ENCODE measurements at places on chromosomes 13 and 19.
A peak's percentile ranks its signal among the peaks of the same experiment; 100 is the strongest.

GRCh38 chr13:19927117-19927748 lies 31.3 kb upstream of the ZMYM2 start:
- DNase-seq, result no peak

DNA sequence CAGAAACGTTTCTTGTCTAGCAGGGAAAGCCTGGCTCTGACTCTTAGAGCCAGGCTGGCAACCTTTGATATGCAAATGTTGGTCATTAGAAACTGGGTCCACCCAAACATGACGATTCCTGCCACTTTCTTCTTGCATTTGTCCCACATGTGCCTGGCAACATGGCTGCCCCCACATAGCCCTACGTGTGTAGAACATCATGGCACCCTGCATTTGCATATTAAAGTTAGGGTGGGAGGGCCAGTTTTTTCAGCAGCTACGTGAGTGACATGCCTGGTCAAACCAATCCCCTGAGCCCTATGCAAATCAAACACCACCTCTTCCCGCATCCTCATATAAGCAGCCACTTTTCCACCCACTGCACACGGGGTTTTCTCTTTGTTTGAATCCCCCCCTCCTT lies 95.0 kb downstream of the LIG4 start:
- no peak for DNase-seq

DNA sequence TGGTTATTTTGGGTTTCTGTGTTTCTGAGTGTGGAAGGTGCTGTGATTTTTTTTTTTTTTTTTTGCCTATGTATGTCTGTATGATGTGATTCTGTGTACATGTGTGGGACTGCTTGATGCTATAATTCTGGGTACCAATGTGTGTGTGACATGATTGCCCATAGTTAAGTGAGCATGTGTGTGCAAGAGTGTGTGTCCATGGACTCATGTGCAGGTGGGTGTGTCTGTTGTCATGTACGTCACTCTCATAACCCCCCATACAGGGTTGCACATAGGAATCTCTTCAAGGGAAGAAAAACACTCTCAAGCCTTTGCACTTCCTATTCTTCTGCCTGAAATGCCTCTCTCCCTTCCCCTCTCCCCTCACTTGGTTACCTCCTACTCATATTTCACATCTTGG lies 2.5 kb upstream of the PPP5C start:
- no peak for DNase-seq

- peak; percentile 82 for DNase-seq
Measured at GRCh38 chr13:19862481-19863313, 752 bp downstream of the ZMYM5 start.

GRCh38 chr19:7303470-7303869 lies 9.3 kb upstream of the INSR start:
- no peak for DNase-seq

DNA sequence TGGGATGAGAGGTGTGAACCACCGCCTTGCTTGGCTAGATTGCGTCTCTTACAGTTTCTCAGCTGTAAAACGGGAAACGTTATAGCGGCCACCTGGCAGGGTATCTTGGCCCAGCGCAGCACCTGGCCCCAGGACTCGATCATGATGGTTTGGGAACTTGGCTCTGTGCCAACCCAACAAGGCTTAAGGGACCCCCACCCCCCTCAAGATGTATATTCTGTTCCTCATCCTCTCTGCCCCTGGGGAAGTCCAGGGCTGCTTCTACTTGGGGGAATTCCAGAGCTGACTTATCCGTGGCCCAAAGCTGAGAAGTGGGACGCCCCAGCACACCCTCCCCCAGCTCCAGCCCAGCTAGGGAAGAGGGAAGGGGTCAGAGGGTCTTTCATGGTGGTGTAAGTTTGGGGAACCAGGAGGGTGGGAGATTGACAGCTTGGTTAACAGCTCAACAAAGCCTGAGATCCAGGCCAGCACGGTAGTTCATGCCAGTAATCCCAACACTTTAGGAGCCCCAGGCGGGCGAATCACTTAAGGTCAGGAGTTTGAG lies 695 bp downstream of the ICAM1 start:
- peak; percentile 22 for DNase-seq

- DNase-seq, result no peak
Measured at GRCh38 chr13:59651479-59651878, 512.2 kb downstream of the DIAPH3 start.

DNA sequence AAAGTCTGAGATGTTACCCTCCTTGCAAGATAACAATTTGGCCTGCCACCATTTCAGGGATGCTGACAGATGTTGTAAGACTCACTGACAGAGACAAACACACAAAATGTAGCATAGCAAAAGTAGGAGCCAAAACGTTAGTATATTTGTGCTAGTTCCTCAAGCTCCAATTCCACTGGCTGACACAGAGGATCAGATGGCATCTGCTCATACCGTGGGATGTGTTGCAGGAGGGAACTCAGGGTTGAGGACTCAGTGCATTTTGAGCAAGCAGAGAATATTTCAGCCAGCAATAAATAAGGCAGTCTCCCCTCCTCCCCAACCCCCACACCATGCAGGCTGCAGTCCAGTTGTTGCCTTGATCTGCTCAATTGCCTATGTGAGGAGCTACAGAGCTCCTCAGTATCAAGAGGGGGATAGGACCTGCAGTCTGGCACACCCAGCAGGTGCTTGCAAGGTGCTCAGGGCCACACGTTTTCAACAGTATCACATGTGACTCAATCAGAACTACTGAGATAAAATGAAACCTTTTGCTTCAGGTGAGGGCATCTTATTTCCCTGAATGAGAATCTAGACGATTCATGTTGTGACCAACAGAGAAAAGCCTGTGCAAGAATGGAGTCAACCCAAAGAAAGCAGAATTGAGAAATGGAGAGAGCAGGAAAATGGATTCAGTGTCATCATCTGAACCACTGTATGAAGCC lies 23.6 kb upstream of the LRCH1 start:
- no peak for DNase-seq

- DNase-seq, result no peak
Measured at GRCh38 chr19:55193481-55193880, 13.4 kb upstream of the SYT5 start.

- DNase-seq, result peak; percentile 31
Measured at GRCh38 chr19:41570639-41571112, 5.3 kb upstream of the CEACAM21 start.

GRCh38 chr13:75454497-75454896 lies 27.5 kb downstream of the TBC1D4 start:
- no peak for DNase-seq

GRCh38 chr13:23384111-23384510 lies 49.4 kb downstream of the SACS start:
- DNase-seq, result no peak

DNA sequence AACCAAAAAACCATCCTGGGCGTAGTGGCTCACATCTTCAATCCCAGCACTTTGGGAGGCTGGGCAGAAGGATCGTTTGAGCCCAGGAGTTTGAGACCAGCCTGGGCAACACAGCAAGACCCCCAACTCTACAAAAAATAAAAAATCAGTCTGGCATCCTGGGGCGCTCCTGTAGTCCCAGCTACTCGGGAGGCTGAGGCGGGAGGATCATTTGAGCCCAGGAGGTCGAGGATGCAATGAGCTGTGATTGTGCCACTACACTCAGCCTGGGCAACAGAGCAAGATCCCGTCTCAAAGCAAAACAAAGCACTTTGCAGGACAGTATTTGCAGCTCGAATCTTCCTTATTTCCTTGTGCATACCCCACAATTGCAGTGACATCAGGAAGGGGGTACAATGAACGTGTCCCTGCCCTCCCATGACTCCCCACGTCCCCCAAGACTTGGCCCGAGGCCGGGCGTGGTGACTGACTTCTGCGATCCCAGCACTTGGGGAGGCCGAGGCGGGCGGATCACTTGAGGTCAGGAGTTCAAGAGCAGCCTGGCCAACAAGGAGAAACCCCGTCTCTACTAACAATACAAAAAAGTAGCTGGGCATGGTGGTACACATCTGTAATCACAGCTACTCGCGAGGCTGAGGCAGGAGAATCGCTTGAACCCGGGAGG lies 870 bp downstream of the NDUFB7 start:
- DNase-seq, result no peak

GRCh38 chr13:30378191-30378590 lies 44.1 kb upstream of the UBE2L5 start:
- no peak for DNase-seq

GRCh38 chr13:107370015-107370785 lies 802.3 kb upstream of the ARGLU1 start:
- DNase-seq, result peak; percentile 10

- no peak for DNase-seq
Measured at GRCh38 chr19:9856609-9857008, 21.5 kb downstream of the PIN1 start.

DNA sequence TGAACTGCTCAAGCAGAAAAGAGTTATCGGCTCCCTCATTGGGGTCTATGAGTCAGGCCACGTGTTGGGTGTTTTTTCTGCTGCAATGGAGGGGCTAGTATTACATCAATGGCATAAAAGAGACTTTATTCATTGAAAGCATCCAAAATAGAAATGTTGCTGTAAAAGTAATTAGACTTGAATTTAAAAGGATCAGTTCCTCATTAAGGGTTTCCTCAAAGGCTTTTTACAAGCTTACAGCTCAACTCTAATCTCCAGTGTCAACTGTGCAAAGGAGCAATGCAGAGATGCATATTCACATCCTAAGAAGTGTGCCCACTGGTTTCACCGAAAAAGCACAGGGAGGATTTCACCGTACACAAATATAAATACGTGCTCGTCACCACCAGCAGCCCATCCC lies 300.3 kb downstream of the FOXO1 start:
- DNase-seq, result no peak

- DNase-seq, result peak; percentile 56
Measured at GRCh38 chr19:40610396-40611064, 9.4 kb downstream of the LTBP4 start.

GRCh38 chr19:58531034-58531840 lies 11.6 kb upstream of the ZBTB45 start:
- DNase-seq, result no peak

- no peak for DNase-seq
Measured at GRCh38 chr19:30017172-30017571, 75.1 kb downstream of the URI1 start.

DNA sequence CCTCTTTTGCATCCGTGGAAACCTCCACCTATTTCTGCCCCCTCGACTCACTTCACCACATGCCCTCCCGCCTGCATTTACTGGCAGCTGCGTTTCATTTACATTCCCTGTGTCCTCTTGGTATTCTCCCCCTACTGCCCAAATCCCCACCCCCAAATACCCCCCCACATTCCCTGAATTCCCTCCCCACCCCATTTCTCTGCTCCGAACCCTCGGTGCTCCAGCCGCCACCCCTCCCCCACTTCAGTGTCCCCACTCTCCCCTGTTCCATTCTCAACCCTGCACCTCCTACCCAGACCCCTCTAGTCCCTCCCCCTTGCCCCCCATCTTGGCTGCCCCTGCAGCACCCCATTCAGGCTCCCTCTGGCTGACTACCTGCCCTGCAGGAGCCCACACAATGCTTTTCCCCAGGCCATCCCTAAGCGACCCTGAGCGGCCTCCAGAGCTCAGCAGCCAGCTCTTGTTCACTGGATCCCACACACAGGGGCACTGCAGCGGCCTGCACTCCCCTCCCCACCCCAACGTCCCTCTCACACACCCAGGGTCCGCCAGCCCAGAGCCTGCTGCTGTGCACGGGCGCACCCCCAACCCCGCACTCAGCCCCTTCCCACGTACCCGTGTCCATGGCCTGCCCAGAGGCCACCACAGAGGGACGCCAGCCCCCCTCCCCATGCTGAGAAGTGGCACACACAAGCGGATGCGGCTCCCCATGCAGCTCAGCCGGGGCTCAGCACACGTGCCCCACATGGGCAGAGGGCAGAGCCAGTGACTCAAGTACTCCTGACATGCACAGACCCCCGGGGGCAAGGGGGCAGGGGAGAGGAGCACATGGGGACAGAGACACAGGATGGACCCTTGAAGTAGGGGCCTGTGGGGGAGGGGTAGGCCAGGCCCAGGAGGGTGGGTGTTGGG lies 26.3 kb downstream of the SHANK1 start:
- DNase-seq, result no peak

GRCh38 chr19:9981406-9982260 lies 28.7 kb downstream of the COL5A3 start:
- DNase-seq, result no peak

DNA sequence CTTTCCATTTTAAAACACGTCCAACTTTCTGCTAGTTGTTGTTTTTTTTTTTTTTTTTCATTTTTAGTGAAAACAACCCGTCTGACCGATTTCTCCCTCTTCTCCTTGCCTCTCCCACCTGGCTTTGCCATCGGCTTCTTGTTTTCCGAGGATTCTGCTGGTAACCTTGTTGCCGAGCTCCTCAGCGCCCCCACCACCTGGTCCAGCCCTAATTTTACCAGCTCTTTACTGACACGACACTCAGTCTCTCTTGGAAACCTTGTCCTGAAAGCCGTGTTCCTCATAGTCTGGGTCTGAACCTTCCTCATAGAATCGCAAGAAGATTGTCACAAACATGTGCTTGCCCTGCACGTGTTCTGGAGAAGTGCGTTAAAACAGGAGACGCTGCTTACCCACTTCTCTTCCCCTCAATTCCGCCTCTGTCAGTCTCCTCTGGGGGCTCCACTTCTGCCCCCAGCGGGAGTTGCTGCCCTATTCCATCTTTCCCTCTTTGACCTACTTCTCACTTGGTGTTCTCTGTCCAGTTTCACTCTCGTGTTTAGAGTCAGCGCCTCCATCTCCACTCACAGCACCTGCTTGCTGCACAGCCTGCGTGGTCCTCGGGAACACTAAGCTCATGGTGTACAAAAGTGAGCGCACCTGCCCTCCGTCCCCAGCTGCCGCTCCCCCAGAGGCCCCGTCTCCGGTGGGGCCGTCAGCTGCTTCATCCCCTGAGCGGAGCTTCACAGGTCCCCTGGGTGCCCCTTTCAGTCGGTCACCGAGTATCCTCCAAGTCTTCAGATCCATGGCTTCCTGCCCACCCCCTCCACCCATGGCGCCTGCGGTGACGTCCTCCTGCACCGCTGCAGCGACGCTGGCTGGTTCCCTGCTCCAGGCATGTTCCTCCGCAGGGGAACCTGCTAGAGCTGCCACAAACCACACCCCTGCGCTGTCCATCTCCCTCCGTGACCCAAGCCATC lies 65.1 kb downstream of the TM9SF2 start:
- no peak for DNase-seq

DNA sequence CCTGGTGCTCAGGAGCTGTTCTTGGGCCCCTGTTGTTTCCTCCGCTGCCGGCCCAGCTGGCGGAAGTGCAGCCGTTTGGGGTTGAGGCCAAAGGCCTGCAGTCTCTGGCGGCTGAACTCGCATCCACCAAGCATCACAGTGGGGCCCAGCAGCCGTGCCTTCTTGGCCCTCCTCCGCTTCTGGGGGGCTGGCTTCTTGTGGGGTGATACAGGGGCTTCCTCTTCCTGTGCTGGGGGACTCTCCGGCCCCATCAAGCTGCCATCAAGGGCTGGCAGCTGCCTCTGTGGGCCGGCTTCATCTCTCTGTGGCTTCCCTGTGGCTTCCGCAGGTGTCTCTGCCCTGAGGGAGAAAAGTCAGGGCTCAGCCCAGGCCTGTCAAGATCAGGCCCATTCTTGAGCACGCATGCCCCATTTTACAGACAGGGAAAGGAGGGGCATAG lies 10.3 kb downstream of the ATG4D start:
- no peak for DNase-seq

- no peak for DNase-seq
Measured at GRCh38 chr19:43605875-43606568, 5.9 kb upstream of the SRRM5 start.

GRCh38 chr19:41356984-41357739 lies 3.4 kb upstream of the TGFB1 start:
- DNase-seq, result no peak

All from right kidney (tissue), 9 donors.